ENCODE measurements at places on chromosomes 2 and 18. TPM values are rescaled to one million over a fixed set of nuclear protein-coding genes. Genes with fewer than 3 reads are reported as not detected.

The ACVR2A gene
- total RNA-seq = 25.9 TPM

The LBX2 gene
- total RNA-seq = 2.9 TPM

The CFC1 gene
- total RNA-seq = not detected

The ERFE gene
- 0.86 TPM for total RNA-seq

The ARHGEF33 gene
- 0.43 TPM for total RNA-seq

The STAT4 gene
- 2.6 TPM for total RNA-seq

DNA sequence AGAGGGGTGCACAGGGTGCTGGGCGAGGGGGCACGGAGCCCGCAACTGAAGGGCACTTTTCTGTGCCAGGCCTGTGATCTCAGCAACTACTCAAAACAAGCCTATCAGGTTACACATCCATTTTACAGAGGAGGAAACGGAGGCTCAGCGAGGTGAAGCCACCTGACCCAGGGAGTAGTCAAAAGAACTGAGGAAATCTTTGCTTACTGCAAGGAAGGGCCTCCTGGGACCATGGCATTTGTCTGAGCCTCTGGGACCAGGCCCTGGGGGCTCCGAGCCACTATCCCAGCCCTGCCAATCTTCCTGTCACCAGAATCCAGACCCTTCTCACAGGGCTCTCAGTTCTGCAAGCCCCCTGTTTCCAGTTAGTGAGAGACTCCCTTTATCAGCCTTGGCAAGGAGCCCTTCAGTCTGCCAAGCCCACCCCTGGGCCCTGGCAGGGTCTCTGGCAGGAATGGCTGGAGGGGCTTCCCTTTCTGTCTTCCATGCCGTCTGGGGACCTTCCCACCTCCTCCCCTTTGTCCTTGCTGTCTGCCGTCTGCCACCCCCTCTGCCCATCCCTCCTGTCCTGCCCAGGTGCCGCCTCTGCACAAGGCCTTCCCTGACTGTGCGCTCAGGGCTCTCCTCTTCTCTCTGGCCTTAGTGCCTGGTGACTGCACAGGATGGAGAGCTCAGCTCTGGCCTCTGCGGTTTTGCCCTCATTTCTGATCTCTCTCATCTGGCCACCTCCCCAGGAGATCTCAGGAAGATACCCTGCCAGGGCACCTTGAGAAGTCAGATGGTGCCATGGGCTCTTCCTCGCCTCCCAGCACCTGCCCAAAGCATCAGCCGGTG lies 194.7 kb upstream of the GLI2 start:
- DNase-seq = no peak

- no peak for DNase-seq
These were observed 51.9 kb upstream of the REG3G start for GRCh38 chr2:78973630-78974029.

DNA sequence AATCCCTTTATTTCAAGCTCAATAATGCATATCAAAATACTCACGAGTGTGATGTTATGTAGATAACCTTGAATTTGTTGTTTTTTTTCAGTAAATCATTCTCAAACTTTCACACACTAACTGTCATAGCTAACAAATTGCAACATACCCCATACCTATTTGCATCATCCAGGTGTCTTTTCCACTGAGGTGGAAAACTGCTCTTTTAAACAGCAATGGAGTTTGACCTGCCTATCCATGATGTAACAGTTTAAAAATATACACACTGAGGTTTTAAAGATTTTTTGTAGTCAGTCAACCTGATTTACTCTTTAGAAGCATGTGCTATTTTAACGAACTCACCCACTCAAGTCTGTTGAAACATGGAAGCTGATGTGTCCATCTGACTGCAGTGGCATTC lies 298.7 kb downstream of the RND3 start:
- no peak for DNase-seq

DNA sequence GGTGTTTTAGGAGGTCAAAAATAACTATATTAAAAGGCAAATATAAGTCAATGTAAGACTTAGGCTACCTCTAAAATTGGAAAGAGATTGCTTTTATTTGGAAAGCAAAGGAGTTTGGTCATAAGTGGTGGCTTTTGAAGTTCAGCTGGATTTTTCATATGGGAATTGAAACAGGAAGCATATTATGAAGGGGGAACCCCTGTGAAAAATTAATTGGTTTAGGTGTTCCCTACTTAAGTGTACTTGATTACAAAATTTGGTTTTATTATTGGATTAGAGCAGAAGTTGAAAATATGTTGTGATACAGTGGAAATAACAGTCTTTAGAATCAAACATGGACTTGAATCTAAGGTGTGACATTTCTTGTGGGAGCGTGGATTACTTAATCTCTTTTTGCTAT lies 121.4 kb upstream of the TTC27 start:
- no peak for DNase-seq

DNA sequence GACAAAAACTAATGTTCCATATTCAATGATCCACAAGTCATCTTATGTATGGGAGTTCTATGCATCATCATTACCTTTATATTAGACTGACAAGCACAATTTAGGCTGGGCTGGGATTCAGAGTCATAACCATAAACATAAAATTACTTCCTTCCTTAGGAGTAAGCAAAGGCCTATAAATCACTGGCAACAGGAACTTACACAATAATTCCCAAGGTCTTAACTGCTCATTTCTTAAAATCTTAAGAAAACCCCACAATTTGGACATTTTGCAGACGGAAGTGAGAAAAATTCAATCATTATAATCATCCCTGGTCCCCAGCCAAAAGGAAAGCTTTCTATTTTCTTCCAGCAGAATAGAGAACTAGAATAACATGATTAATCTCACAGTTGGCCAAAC lies 232.3 kb downstream of the DYM start:
- peak; percentile 66 for DNase-seq

DNA sequence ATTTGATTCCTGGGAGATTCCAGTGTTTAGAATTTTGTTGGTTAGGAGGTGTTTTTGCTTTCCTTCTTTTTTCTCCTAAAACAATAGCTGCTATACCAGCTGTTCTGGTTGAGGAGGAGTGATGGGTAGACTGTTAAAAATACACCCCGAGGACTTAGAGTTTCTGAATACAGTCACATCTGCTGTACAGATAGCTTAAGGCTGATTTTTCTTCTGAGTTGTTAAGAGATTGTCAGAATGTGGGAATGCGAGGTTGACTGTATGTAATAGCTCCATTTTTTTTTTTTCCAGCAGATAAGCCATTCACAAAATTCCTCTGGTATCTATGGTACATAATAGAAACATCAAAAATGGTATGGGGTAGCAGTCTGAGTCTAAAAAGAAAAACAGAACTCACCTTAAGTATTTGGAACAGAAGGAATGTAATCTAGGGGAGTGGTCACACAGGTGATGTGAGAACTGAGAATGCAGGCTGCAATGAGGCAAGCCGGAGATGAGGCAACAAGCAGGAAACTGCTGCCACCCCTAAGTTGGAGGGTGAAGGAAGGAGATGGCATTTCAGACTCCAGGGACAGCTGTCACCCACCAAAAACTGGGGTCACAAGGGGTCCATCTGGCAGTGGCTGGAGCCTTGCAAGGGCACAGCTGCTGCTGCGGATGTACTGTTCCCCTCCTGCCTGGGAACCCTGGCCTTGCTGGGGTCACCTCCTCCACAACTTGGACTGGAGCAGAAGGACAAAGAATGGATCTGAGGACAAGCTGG lies 2.4 kb downstream of the DGKD start:
- DNase-seq = no peak

DNA sequence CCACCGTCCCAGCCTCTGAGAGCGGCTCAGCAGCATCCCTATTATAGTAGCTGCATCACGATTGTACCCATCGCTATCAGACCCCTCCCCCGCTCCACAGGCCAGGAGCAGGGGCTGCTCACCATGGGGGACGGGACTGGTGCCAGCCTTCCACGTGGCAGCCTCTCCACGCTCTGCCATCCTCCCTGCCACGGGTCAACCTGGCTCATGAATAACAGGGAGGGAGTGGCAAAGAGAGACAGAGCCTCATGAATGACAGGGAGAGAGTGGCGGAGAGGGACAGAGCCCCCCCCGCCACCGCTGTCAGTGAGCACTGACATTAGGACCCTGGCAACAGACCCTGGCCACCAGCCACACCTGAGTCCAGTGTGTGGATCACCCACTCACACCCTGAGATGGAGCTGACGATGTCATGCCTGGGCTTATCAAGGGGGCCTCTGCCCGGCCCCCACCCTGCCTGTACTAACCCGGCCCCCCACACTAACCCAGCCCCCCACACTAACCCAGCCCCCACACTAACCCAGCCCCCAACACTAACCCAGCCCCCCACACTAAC lies 16.9 kb downstream of the CROCC2 start:
- no peak for DNase-seq

DNA sequence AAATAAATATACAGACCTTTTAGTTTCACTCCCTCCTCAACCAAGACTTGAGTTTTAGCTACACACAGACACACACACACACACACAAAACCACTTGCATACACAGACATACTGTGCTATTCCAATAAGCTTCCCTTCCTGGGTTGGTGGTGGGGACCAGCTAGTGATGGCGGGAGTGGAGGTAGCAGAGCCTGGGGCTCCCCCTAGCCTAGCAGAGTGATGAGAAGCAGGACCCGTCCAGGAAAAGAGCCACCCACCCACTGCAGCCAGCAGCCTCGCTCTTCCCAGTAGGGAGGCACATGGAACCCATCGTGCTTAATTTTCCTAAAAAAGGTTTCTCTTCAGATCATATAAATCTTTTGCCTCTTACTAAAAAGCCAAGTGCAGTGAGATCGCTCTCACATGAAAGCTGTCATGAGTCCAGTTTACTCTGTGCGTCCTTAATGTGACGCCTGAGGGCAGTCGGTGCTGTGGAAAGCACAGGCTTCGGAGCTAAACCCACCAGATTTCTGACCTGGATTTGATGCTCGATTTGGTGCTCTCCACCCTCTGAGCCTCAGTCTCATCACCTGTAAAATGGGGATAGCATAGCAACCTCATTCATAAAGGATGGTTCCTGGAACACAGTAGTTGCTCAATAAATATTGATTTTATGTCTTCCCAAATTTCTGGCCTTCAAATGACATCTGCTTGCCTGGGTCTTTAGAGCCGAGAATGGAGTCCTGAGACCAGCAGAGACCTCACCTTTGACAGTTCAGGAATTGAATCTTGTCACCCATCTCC lies 60.1 kb upstream of the YWHAQ start:
- DNase-seq = no peak

DNA sequence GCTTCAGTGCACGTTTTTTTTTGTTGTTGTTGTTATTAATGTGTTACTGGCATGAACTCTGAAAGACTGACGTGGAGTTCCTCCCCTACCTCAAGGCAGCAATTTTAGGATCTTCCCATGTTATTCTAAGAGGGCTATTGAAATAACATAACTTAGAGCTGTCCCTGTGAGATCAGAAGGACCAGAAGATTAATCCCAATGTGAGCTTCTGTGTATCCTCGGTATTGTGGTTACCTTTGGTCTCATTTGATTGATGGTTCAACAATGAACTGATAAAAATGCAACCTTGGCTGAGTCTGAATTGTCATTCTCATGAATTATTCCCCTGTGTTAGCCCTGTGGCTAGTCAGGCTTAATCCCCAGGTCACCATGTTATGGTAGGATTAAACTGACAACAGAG lies 394.1 kb downstream of the TRIB2 start:
- DNase-seq = no peak

DNA sequence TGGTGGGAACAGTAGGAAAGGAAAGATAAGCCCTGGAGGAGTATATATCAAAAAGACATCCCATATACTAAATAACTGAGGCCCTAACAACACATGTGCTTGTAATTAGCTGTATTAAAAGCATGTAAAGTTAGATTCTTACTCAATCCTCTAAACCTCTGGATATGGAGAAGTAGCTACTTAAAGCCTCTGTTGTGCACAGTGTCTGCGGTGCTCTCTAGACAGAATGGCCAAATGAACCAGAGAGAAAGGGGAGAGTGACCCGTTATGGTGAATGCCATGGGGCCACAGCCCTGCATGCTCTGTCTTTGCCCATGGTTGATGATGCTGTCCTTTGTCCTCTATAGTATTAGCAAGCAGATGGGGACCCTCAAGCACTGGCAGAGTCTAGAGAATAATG lies 104.4 kb upstream of the SLC8A1 start:
- DNase-seq = peak; percentile 7

DNA sequence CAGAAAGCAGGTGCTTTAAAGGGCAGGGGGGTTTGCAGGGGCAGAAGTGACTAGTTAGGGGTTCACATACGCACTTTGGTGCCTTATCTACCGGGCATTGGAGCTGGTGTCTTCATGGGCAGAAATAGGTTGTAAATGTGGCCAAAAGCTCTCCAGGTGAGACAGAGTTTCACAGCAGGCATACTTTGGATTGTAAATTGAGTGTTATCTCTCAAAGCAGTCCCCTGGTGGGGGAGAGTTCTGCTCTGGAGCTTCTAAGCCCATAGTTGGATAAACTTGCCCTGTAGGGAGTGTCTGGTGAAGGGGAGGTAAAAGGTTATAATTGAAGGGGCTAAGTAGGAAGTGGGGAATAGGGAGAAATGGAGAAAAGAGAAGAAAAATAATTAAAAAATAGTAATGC lies 43.1 kb downstream of the COL4A3 start:
- no peak for DNase-seq

DNA sequence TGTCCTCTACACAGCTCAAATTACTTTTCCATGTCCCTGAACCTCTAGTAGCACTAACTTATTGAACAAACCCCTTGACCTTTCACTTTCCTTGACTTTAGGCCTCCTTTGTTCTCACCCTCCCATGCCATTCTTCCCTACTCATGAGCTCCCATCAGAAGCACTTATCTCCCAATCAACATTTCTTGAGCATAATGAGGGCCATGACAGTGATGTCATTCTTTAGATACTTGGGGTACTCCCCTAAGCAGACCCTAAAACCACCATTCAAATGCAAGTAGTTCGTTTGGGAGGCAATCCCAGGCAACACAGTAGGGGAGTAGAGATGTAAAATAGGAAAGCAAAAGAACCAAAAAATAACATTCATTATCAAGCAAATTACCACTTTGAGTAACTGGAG lies 115.9 kb upstream of the ARHGAP28 start:
- no peak for DNase-seq

DNA sequence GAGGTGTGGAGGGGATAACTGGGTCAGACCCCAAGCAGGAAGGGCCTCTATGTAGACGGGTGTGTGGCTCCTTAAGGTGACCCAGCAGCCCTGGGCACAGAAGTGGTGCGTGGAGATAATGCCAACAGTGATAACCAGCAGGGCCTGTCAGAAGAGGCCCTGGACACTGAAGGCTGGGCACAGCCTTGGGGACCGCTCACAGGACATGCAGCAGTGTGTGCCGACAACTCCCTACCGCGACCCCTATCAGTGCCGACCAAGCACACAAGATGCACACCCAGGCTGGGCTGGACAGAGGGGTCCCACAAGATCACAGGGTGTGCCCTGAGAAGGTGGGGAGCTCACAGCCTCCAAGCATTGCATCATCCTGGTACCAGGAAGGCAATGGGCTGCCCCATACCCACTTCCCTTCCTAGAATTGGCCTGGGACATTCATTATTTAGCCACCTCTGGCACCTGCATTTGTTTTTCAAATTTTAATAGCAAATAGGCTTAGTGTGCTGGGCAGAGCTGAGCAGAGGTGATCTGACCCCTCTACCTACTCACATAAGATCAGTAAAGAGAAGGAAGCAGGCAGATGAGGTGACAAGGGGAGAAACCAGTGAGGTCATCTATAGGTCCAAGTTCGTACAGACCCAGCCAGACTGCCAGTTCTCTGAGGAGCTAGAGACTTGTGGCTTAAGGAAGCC lies 55.2 kb downstream of the BCL11A start:
- no peak for DNase-seq

- DNase-seq = no peak
These were observed 293.7 kb downstream of the NDUFA10 start for GRCh38 chr2:239731422-239731821.

- DNase-seq = no peak
These were observed 151.3 kb downstream of the KCTD1 start for GRCh38 chr18:26397019-26397418.

All from fibroblast of villous mesenchyme (primary cell).